ENCODE measurements at places on chromosomes 1 and 21.

- peak; percentile 84 for DNase-seq
Observed at GRCh38 chr1:145960468-145961108, 2.8 kb upstream of the LIX1L start.

- DNase-seq: no peak
Observed at GRCh38 chr1:89842567-89843272, 21.9 kb downstream of the LRRC8D start.

DNA sequence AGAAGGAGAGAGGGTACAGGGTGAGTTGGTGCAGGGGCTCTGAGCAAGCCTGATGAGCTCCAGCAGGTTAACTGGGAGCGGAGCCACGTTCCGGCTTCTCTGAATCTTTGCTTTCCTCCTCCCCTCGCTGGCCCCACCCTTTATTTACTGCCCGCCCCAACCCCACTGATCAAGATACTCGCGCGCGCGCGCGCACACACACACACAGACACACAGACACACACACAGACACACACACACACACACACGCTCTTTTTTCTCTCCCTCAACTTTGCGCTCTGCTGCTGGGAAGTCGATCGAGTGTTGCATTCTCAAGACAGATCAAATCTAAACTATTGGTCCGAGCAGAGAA is at the start of gene GRIK1:
Gene GRIK1, minus strand, starts transcription at position 73 of the 352 bp plus-strand sequence.
- DNase-seq: no peak

DNA sequence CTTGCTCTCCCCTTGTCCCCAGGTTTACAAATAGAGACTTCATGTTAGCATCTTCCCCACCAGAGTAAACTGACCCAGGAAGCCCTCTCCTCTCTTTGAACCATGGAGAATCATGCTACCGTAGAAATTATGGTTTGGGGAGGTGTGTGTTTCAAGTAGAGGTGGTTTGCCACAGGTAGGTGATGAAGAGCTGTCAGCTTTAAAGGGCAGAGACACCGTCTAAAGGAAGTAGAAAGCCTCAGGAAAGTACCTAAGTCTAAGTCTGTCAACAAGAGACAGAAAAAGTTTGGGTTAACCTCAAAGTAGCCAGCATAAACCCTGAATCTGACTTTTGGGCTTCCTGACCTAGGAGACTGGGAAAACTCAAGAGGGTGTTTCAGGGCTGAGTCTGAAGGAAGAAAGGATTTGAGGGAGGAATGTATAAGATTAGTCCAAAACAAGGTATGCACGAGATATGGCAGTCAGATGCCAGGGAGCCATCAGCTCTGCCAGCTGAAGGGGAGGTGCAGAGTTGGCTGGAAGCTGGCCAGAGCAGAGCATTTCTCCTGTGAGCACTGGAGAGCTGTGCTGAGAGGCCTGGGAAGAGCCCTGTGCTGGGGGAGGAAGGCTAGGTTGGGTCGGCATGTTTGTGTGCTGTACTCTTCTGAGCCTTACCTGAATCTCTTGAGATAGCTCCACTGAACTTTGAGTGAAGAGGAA is 14.3 kb downstream of the ADAMTSL4 start:
- DNase-seq: no peak

DNA sequence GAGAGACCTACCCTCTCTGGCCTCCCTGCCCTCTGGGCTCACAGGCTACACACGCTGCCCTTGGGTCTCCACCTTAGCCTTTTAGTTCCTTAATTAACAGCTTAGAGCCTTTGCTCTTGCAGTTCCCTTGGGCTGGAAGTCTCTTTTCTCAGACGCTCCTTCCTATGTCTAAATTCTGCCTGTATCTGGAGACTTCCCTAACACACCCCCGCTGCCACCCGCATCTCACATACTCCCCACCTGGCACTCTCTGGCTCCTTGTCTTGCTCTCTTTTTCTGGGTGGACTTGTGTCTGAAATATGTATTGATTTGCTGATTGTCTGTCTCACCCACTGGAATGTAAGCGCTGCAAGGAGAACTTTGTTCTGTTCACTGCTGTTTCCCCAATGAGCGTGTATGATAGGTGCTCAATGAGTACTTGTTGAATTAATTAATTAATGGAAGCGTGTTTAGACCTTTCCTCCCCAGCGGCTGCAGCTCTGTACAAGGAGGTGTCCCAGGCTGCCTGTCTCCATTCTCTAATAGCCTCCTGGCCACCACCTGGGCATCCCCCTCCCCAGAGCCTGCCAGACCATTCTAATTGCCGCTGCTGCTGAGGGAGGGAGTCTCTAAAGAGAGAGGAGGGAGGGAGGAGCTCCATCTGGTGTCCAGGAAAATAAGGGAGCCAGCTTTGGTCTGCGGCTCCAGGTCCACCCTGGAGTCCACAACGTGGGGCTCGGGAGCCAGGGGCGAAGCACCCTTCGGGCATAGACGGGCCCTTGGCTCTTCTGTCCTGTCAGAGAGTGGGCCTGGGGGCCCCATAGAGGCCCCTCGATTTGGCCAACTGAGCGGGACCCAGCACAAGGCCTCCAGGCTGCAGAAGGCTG is 95.4 kb downstream of the RNF220 start:
- no peak for DNase-seq

GRCh38 chr1:157487096-157487495 is 65.2 kb downstream of the FCRL5 start:
- DNase-seq: no peak

GRCh38 chr1:7292714-7293419 is 478.2 kb upstream of the VAMP3 start:
- DNase-seq: no peak

GRCh38 chr1:177043597-177043996 is 120.9 kb downstream of the ASTN1 start:
- no peak for DNase-seq

- DNase-seq: no peak
Observed at GRCh38 chr1:117656202-117656641, 50.4 kb downstream of the TENT5C start.

GRCh38 chr1:161688946-161689345 is 18.1 kb upstream of the FCRLA start:
- DNase-seq: no peak

GRCh38 chr1:84758968-84759491 is 68.8 kb upstream of the SSX2IP start:
- DNase-seq: no peak

GRCh38 chr1:99180915-99181314 is 83.4 kb upstream of the PLPPR4 start:
- DNase-seq: no peak

GRCh38 chr1:181092883-181093458 is 4.5 kb downstream of the IER5 start:
- DNase-seq: no peak

DNA sequence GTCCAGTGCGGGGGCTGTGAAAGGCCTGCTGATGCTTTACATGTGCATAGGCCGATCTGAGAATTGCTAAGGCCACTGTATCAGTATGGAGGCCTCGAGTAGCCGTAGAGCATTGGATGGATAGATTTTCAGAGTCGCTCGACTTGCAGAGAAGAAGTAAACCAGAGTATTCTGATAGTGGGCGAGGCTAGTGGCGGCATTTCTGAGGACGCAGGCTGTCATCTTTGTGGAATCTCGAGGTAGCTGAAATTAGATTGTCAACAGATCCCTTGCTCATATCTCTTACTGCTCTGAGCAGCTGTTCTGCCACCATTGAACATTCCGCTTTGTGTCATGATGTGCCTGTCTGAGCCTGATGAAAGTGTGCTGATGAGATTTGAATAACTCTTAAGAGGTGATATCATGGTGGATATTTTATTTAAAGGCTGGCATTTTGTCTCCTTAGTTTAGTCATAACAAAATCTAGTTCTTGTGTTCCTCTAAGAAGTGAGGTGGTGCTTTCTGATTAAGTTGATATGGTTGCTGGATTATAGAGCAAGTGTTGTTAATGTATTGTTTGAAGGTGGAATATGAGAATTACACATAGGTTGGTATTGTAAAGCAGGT is 1.5 kb downstream of the KIF1B start:
- no peak for DNase-seq

DNA sequence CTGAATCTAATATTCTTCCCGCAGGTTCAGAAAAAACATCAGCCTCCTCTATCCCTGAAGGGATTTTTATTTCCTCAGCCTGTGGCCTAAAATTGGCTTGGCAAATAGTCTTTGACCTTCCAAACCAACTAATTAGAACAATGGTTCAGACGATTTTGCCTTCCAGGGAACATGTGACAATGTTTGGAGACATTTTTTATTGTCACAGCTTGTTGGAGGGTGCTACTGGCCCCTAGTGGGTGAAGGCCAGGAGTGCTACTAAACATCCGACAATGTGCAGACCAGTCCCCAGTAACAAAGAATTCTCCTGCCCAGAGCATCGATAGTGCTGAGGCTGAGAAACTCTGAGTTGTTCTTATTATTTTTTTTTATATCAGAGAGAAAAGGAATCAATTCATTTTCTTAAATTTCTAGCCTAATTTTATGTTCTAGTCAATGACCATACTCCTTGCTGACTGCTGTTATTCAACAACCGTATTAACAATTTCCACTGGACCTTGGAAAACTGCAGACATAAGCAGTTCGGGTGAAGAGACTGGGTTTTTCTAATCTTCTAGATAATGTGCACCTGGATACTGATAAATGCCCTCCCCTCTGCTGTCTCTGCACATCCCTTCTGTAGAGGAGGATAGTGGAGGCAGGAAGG is 280.7 kb downstream of the LMX1A start:
- no peak for DNase-seq

DNA sequence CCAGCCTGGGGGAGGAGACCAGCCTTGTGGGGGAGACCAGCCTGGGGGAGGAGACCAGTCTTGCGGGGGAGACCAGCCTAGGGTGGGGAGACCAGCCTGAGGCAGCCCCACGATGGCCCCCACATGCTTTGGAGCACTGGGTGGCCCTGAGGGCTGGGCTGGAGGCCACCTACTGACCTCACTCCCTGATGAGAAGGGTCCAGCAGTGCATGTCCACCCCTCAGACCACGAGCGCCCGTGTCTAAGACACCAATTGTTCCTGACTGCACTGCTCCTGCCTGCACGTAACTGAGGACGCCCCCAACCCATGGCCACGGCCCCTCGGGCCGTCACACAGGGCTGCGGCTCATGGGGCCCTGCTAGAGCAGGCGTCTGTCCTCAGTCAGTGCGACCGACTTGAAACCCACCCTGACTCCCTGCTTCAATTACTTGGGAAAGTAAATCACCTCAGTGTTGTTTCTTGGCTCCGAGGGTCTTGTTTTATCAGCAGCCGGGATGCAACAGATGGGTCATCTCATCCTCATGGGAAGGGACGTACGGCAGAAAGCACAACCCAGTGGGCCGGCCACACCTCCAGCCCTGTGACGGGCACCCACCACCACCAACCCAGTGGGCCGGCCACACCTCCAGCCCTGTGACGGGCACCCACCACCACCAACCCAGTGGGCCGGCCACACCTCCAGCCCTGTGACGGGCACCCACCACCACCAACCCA is at the start of gene SPATC1L:
Gene SPATC1L, minus strand, starts transcription at position 550 of the 715 bp plus-strand sequence. CDS start 1,643 bp downstream, outside the sequence.
- DNase-seq: peak; percentile 68

DNA sequence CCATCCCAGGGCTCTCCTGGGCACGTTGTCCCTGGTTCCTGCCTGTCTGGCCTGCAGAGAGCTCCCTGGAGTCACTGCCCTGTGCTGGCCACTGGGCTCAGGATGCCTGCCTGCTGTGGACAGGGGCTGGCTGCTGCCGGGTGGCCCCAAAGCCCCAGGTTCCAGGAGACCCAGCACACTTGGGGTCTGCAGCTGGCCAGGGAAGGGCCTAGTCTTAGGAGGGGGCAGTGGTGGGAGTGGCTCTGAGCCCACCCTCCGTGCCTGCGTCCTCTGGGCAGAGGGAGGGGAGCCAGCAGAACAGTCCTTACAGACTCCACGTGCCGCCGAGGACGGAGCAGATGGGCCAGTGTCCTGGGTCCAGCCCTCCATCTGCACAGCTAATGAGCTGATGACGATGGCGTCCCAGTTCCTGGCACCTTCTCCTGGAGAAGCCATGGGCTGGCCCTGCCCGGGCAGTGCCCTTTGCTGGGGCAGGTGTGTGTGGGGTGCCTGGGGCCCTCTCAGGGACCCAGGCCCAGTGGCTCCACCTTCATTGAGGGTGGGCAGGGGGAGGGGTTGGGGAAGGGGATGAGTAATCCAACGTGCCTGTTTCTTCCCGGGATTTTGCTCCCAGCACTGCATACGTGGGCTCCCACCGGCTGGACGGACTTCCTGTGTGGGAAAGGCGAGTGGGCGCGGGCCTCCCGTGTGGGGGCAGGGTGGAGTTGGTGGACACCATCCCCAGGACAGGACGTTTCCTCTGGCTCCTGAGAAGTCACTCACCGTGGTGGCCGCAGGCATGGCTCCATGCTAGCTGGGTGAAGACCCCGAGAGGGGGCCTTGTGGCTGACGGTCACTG is 6.8 kb upstream of the PLCH2 start:
- no peak for DNase-seq

DNA sequence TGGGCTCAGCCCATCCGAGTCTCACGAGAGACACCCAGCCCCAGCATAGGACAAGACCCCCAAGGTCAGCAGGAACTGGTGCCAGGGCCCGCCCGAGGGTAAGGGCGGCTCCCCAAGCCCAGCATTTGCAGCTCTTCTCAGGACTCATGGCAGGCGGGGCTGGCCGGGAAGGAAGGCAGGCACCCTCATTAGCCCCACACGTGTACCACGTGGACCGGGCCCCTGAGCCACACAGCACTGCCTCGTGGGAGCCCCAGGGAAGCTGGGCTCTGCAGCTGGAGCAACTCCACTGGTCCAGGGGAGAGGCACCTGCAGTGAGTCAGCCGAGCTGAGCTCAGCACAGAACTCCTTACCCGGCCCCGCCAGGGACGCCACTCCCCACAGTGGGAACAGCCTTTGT is 97.7 kb upstream of the IFFO2 start:
- DNase-seq: no peak

GRCh38 chr1:228837032-228837431 is 101.8 kb downstream of the RHOU start:
- DNase-seq: no peak

GRCh38 chr1:1778663-1779319 is 521 bp upstream of the NADK start:
- no peak for DNase-seq

GRCh38 chr21:28953247-28953646 is 39.4 kb downstream of the LTN1 start:
- no peak for DNase-seq

DNA sequence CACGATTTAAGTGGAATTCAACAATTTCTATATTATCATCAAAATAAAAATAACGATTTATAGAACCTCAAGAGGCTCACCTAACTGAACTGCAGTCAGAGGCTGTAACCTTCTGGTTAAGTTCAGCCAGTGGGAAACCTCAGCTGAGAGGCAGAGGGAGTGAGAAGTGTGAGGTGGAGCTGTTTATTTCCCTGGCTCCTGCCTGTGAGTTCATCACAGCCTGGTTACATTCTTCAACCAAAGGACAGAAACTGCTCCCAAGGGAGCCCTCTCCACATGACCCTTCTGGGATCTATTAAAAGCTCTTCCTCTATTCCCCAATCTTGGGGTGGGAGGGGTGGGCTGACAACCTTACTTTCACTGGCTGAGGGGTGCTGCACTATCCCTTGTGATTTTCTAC is 22.2 kb downstream of the DYNLT5 start:
- no peak for DNase-seq

DNA sequence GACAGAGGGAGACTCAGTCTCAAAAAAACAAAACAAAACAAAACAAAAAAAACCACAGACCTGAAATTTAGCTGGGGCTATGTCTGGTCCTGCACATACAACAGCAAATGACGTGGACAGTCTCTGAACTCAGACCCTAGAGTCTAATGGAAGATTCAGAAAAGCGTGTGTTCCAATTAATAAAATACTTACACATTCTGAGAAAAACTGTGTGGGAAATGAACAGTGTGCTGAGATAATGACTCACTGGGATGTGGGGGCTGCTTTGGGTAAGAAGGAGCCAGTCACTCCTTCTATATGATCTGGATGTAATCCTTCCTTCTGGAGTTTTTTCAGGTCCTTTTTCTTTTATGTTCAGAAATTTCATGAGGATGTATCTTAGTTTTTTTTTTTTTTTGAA is 29.4 kb downstream of the CLDN14 start:
- no peak for DNase-seq
